NCI-H2029 (cell line): ENCODE measurements at places on chromosomes 4 and X.

DNA sequence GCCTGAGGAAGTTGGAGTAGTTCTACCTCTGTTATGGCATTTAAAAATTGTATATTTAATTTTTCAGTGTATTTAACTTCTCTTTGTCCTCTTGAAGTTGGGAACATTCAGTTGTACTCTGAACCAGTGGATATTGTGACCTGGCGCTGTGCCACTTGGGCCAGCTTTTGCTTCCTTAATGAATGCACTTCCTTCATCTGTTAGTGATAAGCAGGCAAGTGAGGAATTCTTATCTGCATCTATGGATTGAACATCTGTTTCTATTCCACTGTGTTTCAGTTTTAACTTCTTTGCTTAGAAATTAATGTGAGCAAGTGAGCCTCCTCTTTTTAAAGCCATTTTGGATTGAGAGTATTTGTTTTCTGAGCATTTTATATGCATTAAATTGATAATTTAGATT, 128.3 kb downstream of the UCHL1 start:
- peak; percentile 32 for DNase-seq

DNA sequence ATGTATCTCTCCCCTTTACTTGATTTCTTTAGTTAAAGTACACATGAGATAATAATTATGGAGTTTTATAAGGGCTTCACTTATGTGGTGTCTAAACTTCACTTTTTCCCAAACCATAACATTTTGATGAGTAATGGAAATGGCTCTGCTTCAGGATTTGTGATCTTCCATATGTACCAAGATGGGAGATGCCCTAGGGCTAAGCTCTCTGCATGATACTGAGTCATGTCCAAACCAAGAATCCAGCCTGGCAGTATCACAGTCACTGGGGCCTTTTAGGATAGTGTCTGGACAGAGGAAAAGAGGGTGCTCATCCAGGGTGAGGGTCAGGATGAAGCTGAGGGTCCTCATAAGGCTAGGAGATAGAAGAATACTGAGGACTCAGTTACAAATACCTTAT, 47.9 kb upstream of the PAGE3 start:
- DNase-seq, result no peak

GRCh38 chr4:74656596-74656995, 137.7 kb downstream of the BTC start:
- DNase-seq, result no peak

GRCh38 chr4:123480706-123481418, 84.3 kb downstream of the SPRY1 start:
- no peak for DNase-seq

GRCh38 chr4:14700544-14700943, 301.7 kb upstream of the CPEB2 start:
- DNase-seq, result no peak

- DNase-seq, result no peak
These were observed 56.7 kb upstream of the ADGRL3 start for GRCh38 chr4:61143461-61143860.

DNA sequence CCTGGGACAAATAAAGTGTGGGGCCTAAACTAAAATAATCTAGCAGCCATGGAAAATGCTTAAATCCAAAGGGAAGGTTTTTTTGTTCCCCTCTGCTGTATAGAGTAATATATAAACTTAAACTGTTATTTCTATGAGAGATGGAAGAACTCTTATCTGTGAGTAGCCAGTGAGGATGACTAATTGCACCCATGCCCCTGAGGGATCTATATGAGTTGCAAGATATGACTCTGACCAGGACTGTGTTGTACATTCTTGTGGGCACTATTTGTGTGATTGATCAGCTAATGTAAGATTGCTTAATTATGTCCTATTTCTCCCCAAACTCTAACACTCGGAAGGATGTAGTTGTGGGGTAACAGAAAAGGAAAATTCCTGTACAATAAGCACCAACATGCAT, 35.2 kb upstream of the AMBN start:
- DNase-seq, result no peak

GRCh38 chr4:2284934-2285612, 23.2 kb upstream of the MXD4 start:
- DNase-seq, result no peak

DNA sequence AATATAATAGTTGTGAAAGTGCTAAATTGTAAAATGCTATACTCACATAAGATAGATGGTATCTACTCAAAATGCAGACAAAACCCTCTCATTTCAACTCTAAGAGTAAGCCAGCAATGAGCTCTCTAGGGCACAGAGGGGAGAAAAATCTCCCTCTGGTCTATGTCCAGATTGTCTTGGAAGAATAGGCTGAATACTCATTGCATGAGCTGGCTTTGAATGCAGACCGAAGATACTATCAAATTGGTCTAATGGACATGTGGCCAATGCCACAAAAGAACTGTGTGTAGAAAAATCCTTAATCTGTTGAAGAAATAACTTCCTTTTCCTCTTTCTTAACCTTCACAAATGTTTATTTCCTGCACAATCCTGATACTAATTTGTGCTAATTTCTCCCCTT, 3.5 kb downstream of the ZXDA start:
- no peak for DNase-seq

DNA sequence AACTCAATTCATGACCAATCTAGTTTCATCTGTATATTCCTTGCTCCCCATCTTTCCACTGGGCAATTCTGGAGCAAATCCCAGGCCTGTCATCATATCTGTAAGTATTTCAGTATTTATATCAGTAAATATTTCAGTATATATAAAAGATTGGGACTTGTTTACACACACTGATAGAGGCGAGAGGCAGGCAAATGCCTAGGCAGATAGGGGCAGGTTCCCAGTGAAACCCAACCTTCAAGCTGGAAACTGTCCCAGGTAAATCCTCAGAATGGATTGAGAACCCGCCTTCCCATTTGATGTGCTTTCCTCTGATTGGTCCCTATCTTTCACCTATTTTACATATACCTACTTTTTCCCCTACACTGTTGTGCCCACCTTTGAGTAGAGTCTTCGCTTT, 23.8 kb upstream of the TBC1D1 start:
- no peak for DNase-seq

DNA sequence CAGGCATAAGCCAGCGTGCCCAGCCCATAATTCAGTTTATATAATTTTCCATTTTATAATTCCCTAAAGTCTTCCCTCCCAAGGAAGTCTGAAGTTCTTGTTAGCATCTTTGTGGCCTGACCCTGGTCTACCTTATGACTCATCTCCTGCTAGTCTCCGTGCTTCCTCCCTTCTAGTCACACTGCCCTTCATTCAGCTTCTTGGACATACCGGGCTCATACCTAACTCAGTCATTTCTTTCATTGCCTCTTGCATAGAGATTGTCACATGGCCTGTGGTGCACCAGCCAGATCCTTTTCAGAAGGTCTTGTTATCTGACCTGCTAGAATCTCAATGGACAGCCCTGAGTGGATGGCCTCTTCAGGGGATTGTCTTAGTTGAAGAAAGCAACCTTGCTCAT, 22.8 kb upstream of the MAML3 start:
- DNase-seq, result no peak

DNA sequence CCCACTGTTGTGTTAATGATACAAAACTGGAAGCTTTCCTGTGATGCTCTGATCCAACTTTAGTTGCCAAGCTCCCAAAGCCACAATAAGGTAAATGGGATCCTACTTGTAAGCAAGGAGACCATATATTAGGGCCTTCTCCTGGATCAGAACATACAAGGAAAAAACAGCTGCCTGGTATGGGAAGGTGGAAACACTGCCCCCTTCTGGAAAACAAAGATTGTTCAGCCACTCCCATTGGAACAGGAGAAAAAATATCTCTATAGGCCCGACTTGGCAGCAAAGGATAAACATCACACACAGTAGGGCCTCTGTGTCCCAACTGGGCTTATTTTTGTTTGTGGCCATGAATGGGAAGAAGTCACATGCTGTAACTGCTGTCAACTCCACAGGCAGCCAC, 166.5 kb downstream of the TBX22 start:
- DNase-seq, result no peak

GRCh38 chr4:182155806-182156205, 87.4 kb upstream of the TENM3 start:
- DNase-seq, result no peak

GRCh38 chr4:141786946-141787345, 150.6 kb downstream of the IL15 start:
- DNase-seq, result no peak

GRCh38 chr4:168882650-168883233, 127.3 kb downstream of the CBR4 start:
- DNase-seq, result no peak

- no peak for DNase-seq
These were observed 81.3 kb downstream of the STIM2 start for GRCh38 chr4:26941951-26942350.

DNA sequence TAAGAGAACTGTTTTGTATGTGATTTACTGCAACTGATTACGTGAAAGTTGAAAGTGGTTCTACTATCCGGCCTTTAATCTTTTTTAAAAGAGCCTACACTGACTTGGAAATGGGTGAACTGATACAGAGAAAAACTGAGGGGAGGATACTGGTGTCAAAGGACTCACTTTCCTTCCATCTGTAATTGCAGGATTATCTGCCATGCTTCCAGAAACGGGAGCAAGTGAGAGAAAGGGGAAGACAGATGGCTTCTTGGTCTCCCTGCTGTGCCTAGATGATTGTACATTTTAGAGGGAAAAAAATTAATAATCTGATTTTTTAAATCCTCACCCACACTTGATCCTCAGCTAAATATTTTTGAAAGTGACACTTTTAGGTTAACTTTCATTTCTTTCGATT, 88.3 kb upstream of the GRID2 start:
- DNase-seq, result no peak

- no peak for DNase-seq
These were observed 714.9 kb downstream of the GRXCR1 start for GRCh38 chr4:43607400-43607799.

GRCh38 chr4:173526027-173526482, 4.0 kb downstream of the HAND2 start:
- no peak for DNase-seq

GRCh38 chr4:82948647-82949204, 48.2 kb downstream of the THAP9 start:
- no peak for DNase-seq

GRCh38 chr4:128639541-128640270, 169.8 kb upstream of the JADE1 start:
- no peak for DNase-seq

GRCh38 chrX:140360284-140360683, 144.6 kb downstream of the SOX3 start:
- DNase-seq, result no peak

DNA sequence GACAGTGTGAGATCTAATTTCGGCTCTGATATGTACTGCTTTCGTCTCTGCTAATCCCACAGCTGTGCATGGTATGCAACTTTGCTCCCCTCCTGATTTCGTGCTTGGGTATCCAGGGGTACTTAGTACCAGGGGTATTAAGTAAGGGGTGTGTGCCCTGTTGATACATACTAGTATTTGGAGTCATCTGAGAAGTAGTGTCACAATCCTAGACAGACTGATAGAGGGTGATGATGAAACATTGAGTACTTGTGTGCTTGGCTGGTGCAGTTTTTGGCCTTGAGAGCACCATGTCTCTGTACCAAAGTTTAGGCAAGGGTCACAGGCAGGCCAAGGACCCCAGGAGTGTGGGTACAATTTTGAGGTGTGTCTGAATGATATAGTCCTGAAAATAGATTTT, 10.9 kb downstream of the GPAT3 start:
- no peak for DNase-seq

DNA sequence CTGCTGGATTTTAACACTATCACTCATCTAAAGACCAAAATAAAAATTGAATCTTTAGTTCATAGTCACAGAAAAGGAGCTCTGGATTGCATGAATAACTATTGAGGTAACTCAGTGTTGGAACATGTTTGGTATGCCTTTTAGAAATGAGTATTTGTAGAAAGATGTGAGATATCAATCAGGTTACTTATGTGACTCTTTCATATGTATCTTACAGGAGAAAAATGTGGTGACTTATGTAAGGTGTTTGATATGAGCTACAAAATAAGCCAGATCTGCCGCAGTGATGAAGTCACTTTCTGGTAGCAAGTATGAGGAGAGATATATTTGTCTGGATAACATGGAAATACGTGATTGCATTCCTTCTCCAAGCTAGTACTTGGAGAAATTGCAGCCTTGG, 1653.3 kb upstream of the PCDH7 start:
- DNase-seq, result no peak

DNA sequence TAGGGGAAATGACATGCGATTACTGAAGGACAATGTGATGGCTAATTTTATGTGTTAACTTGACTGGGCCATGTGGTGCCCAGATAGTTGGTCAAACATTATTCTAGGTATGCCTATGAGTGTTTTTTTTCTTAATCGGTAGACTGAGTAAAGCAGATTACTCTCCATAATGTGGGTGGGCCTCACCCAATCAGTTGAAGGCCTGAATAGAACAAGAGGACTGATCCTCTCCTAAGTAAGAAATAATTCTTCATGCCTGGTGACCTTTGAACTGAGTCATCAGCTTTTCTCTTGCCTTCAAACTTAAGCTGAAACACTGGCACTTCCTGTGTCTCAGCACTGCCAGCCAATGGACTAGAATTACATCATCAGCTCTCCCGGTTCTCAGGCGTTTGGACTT, 164.0 kb upstream of the FGF13 start:
- DNase-seq, result no peak

DNA sequence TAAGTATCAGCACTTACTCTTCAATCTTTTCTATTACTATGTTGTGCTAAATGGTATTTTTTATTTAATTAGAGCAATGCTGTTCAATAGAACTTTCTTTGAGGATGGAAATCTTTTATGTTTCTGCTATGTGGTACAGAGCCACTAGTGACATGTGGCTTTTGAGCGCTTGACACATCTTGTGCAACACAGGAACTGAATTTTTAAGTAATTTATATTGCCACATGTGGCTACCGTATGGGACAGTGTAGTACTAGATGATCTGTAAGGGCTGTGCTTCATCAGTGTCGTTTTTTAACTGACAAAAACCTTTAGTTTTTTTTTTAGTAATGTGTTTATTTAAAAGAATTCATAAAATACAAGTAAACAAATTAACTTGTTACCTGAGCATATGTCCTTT, 22.4 kb downstream of the HPRT1 start:
- DNase-seq, result no peak

DNA sequence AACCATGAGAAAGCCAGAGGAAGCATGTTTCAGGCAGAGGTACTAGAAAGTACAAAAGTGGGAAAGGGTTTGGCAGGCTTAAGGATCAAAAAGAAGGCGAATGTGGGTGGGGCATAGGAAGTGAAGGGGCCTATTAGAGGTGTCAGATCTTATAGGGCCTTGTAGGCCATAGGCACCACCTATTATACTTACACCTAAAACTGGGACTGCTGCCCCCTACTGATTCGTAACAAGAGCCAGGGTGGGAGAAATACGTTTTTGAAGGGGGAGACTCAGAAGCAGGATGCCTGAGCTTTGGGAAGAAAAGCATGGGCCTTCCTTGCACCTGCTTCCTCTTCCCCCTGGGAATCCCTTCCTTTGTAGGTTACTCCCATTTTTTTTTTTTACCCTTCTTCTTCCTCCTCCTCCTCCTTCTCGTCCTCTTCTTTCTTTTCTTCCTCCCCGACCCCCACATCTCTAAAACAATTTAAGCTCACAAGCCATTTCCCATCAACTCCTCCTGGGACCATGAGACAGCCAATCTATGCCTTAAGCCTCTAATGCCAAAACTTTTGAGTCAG, 40.7 kb upstream of the GPC3 start:
- DNase-seq, result no peak
